RKO (cell line): ENCODE measurements at places on chromosomes 6 and 20.

DNA sequence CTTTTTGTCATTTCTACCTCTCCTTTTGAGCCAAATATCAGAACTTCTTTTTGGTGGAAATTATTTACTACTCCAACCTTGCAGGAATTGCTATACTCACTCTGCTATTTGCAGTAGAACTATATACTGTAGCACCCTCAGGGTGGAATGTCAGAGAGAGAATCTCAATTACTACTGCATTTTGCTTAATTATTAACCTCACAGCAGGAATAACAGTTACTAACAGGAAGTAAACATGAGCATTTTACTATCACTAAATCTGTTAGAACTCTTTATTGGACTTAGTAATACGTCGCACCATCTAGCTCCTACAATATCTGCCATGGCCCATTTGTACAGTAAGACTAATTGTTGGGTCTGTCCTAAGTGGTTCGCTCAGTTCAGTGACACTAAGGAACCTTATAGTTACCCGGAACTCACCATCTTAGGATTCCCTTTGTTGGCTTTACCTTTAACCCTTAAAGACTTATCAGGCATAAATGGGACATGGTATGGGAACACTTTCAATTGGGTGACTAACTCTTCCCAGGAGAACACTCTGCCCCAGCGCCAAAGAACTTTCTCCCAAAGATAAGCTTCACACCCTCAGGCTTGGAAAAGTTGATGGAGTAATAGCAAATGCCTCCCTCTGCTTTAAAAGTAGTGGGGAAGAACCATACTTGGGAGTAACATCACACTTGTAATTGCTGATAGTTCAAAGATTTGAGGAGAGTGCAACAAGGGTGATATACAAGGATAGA, 38.8 kb downstream of the PLN start:
- no peak for DNase-seq

- DNase-seq = no peak
Observed at GRCh38 chr6:14452567-14453527, 335.3 kb downstream of the CD83 start.

GRCh38 chr20:51014797-51015722, 7.8 kb downstream of the KCNG1 start:
- peak; percentile 71 for DNase-seq

DNA sequence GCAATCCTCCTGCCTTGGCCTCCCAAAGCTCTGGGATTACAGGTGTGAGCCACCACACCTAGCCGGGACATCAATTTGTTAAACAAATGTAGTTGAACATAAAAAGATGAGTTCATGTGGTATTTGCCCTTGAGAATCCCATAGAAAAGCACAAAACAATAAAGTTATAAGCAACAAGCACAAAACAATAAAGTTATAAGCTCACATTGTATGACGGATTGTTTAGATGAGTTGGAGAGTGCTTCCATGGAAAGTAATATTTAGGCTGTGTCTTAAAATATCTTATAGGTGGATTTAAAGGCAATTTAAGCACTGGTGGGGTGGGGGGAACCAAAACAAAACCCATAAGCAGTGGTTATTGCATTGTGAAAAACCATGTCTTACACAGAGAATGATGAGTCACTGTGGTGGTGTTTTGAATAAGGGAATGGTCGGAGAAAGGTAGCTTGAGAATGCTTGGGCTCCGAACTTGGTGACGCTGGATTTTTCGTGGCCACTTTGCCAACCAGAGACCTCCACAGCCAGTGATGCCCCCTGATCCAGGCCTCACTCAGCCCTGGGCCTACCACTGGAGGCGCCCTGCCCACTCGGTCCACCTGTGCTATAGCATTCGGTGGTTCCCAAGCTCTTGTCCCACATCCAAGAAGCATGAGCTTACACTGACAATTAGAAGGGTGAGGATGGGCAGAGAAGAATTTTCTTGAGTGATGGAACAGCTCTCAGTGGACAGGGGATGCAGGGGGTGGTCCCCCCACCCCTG, 256.0 kb downstream of the CDKAL1 start:
- DNase-seq = no peak

- no peak for DNase-seq
Observed at GRCh38 chr6:56021943-56022342, 146.6 kb upstream of the BMP5 start.

- DNase-seq = no peak
Observed at GRCh38 chr20:25325073-25325472, 65.6 kb downstream of the ABHD12 start.

DNA sequence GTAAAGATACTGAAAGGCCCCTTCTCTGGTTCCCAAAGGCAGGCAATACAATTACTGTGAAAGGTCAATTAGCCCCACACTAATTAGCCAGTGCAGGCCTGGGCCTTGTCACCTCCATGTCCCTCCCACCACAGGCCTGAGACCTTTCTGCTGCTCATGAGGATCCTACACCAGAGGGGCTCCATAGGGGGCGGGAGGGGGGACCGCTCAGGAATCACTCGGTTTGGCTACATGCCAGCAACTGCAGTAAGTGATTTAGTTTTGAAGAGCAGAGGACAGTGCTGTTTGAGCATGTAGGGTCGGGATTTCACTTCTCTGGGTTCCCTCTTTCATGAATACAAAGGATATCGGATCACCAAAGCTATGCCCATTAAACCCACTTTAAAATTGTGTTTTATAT, 455.6 kb downstream of the PRKN start:
- DNase-seq = no peak

DNA sequence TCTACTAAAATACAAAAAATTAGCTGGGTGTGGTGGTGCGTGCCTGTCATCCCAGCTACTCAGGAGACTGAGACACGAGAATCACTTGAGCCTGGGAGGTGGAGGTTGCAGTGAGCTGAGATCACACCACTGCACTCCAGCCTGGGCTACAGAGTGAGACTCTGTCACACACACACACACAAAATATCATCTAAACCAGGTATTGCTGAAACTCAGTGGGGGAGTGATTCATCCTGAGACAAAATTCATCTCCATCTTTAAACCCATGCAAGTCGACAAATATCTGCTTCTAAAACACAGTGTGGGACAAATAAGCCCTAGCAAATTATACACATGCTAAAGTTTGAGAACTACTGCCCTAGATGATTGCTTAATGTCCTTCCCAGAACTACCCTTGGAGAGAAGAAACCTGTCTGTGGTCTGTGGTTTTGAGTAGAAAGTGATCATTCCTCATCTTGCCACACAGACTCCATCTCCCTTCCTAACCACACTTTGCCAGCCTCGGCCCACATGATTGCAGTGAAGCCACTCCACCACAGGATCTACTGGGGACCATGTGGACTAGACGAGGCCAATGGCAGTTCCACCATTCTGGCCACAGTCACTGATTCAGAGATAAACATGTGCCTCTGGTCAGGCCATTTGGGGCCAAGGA, 130.3 kb downstream of the OPRM1 start:
- DNase-seq = no peak

DNA sequence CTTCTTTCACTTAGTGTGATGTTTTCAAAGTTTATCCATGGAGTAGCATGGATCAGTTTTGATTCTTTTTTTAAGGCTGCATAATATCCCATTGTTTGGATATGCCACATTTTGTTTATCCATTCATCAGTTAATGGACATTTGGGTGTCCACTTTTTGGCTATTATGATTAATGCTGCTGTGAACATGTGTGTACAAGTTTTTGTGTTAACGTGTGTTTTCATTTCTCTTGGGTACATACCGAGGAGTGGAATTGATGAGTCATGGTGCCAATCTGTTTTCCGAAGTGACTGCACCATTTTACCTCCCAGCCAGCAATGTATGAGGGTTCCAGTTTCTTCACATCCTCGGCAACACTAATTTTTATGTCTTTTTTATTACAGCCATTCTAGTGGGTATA, 78.4 kb upstream of the CCDC28A start:
- DNase-seq = no peak

- no peak for DNase-seq
Observed at GRCh38 chr6:129133770-129134192, 250.8 kb downstream of the LAMA2 start.

- no peak for DNase-seq
Observed at GRCh38 chr6:69791065-69791471, 5.7 kb downstream of the LMBRD1 start.

- DNase-seq = no peak
Observed at GRCh38 chr20:20691477-20692235, 20.8 kb downstream of the RALGAPA2 start.

- DNase-seq = no peak
Observed at GRCh38 chr20:5999783-6000182, 49.3 kb downstream of the MCM8 start.

GRCh38 chr6:87100216-87100615, 5.3 kb upstream of the CGA start:
- DNase-seq = no peak

GRCh38 chr6:11650711-11651110, 113.2 kb downstream of the TMEM170B start:
- DNase-seq = no peak

GRCh38 chr6:149242883-149243282, 74.6 kb upstream of the TAB2 start:
- no peak for DNase-seq

DNA sequence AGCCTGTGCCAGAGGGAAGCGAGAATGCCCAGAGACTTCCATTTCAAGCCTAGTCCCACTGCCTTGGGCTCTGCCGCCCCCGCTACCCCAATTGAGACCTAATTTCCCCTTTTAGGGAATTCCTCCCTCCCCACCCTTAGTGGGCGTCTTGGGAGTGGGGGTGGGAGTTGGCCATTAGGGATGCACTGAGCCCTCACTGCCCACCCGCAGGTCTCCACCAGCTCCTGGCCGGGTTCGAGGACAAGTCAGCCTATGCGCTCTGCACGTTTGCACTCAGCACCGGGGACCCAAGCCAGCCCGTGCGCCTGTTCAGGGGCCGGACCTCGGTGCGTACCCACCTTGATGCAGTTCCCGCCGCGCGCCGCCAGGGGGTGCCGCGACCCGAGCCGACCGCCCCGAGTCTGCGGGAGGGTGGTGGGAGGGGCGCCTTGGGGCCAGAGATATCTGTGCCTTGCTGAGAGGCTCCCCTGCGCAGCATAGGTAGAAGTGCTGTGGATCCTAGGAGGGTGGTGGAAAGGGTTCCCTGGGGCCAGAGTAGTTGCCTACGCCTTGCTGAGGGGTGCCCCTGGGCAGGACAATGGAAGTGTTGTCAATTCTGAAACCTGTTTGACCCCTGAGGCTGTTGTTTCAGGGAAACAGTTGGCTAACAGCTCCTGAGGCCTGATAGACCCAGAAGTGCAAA, 9.2 kb downstream of the ITPA start:
- no peak for DNase-seq

GRCh38 chr6:126722411-126722810, 382.5 kb downstream of the CENPW start:
- DNase-seq = no peak

- DNase-seq = no peak
Observed at GRCh38 chr6:29746846-29747687, 23.8 kb downstream of the HLA-F start.

DNA sequence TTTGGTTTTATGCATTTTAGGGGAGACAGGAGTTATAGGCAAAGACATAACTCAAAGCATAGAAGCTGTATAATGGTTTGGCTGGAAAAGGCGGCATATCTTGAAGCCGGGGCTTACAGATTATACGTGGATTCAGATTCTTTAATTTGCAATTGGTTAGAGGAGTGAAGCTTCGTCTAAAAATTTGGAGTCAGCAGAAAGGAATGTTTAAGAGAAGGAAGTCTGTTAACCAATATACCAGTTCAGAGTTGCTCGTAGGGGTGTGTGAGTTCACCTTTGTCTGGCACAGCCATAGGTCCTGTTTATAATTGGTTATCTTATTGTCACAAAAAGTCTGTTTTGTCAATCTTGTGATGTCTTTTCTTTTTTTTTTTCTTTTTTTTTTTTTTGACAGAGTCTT, 8.9 kb downstream of the ARHGAP40 start:
- no peak for DNase-seq

DNA sequence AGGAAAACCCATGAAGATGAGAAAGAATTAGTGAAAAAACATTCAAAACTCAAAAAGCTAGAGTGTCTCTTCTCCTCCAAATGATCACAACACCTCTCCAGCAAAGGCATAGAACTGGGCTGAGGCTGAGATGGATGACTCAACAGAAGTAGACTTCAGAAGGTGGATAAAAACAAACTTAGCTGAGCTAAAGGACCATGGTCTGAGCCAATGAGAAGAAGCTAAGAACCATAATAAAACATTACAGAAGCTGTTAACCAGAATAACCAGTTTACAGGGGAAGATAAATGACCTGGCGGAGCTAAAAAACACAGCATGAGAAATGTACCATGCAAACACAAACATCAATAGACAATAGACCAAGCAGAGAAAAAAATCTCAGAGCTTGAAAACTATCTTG, 904.1 kb upstream of the MANEA start:
- DNase-seq = no peak

- no peak for DNase-seq
Observed at GRCh38 chr6:168417679-168418557, 23.1 kb upstream of the SMOC2 start.

DNA sequence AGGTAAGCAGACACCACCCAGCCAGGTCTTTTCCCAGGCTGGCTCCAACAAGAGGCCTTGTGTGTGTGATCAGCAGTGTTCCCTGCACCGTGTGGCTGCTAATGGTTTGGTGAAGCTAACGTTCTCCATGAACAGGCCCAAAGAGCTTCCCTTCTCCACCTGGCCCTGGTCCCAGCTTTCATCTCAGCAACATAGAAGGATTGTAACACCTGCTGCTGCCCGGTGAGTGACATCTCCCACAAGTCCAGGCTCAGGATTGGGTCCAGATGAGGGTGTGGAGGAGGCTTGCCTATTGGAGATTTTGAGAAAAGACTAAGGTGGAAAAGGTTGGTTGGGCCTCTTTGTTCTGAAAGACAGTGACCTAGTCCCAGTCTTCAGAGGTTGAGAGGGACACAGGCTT, 89.6 kb downstream of the TMEM242 start:
- DNase-seq = no peak

DNA sequence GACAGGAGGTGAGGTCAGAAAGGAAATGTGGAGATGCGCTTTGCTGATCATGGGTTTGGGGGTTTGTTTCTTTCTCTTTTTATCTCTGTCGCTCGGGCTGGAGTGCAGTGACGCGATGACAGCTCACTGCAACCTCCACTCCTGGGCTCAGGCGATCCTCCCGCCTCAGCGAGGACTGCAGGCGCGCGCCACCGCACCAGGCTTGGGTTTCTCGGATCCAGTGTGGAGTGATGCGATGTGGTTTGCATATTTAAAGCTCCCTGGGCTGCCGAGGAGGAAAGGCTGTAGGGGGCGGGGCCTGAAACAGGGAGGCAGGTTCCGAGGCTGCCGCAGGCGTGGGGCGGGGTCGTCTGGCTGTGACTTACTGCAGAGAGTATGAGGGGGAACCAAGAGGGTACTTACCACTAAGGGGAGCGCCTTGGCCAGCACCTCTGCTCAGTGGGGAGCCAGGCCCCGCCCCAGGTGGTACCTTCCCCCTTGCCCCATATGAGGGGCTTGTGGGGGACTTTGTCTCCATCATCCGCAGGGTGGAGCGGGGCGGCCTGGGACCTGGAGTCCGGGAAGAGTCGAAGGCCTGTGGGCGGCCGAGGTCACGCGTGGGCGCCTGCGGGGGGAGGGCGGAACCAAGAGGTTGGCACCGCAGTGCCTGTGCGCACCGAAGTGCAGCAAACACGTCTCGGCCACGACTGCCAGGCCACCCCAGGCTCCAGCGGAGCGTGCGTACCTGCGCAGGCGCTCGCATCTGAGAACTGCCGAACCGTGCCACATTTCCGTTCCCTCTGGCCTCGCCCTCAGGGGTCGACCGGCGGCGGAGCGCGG, 12.7 kb upstream of the BAK1 start:
- DNase-seq = no peak
